ENCODE measurements at places on chromosomes 13 and 19. TPM values are rescaled to one million over a fixed set of nuclear protein-coding genes. Genes with fewer than 3 reads are reported as not detected.

ZNF534 gene
- not detected for total RNA-seq

JSRP1 gene
- not detected for total RNA-seq

GPR183 gene
- 8.4 TPM for total RNA-seq

EID2B gene
- 5.9 TPM for total RNA-seq

CCL25 gene
- not detected for total RNA-seq

SMAD9 gene
- total RNA-seq, result not detected

ZNF497 gene
- 6.6 TPM for total RNA-seq

ZNF600 gene
- 64.6 TPM for total RNA-seq

CLIP3 gene
- total RNA-seq, result 1.7 TPM

CTXN1 gene
- not detected for total RNA-seq

S1PR5 gene
- 0.85 TPM for total RNA-seq

MAU2 gene
- 172 TPM for total RNA-seq

All from naive thymus-derived CD8-positive, alpha-beta T cell (primary cell).